ENCODE measurements at places on chromosomes 2 and 18. TPM values are rescaled to one million over a fixed set of nuclear protein-coding genes. Genes with fewer than 3 reads are reported as not detected.

Gene ASXL3
- not detected for total RNA-seq

Gene PTPRN
- total RNA-seq = 0.07 TPM

Gene IL1A
- total RNA-seq = 9.4 TPM

- H3K4me3 ChIP-seq = no peak overlapping the region
- no peak overlapping the region for H3K27ac ChIP-seq
- no peak for DNase-seq
- H3K36me3 ChIP-seq = no peaks in the 10 kb centered on the region
- H3K27me3 ChIP-seq = no peaks in the 10 kb centered on the region
- no peaks in the 10 kb centered on the region for H3K4me1 ChIP-seq
These were observed 56.9 kb upstream of the ZNF397 start for GRCh38 chr18:35183886-35184285.

DNA sequence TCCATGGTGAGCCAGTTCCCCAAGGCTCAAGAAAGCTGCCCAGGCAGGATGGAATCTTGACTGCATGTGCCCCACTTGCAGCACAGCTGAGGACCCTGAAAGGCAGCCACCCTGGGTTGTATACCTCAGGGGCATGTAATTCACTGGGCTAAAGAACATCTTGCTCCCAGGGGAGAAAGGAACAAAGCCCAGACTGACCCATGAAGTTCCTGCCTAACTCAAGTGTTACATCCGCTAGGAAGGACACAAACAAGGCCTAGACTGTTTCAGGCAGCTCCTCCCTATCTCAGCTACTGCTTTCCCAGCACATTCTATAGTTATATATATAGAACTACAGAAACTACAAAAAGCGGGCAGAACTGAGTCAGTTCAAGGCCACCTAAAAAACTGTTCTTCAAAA, 69.0 kb downstream of the RBM43 start:
- H3K4me1 ChIP-seq = peaks cover 6% of the 10 kb centered on the region
- no peak for DNase-seq
- H3K36me3 ChIP-seq = no peaks in the 10 kb centered on the region
- peaks cover 2% of the 10 kb centered on the region for H3K27me3 ChIP-seq
- no peak overlapping the region for H3K4me3 ChIP-seq

GRCh38 chr18:47558110-47558750, 306.8 kb upstream of the SKOR2 start:
- no peak for DNase-seq
- no peak overlapping the region for H3K27ac ChIP-seq
- no peak overlapping the region for H3K4me3 ChIP-seq
- H3K4me1 ChIP-seq = peaks cover 3% of the 10 kb centered on the region
- no peaks in the 10 kb centered on the region for H3K36me3 ChIP-seq

GRCh38 chr2:163646687-163647086, 89.1 kb downstream of the FIGN start:
- no peaks in the 10 kb centered on the region for H3K27me3 ChIP-seq
- H3K4me1 ChIP-seq = no peaks in the 10 kb centered on the region
- no peaks in the 10 kb centered on the region for H3K36me3 ChIP-seq
- no peak for DNase-seq
- no peak overlapping the region for H3K27ac ChIP-seq
- no peak overlapping the region for H3K4me3 ChIP-seq

DNA sequence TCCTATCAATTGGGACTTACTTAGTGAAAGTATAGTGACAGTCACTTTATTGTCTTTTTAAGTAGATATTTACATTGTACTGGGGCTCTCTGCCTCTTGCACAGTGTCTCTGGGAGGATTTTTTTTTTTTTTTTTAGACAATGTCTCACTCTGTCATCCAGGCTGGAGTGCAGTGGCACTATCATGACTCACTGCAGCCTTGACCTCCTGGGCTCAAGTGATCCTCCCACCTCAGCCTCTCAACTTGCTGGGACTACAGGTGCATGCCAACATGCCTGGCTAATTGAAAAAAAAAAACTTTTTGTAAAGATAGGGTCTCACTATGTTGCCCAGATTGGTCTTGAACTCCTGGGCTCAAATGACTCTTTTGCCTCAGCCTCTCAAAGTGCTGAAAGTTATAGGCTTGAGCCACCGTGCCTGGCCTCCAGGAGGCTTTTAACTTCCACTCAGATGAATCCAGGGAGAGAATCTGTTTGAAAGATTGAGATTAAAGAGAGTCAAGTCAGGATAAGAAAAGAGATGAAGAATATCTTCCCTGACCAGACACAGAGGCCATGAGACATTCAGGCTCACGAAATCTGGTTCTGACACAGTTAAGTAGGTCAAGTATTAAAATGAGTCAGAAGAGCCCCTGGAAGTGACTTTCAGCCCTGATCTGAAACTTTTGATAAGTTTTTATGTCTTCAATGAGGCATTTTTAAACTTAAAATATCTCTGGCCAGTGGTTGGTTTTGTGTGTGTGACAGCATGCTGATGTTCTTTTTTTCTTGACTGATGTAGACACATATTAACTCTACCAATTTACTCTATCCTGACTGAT, 18.3 kb downstream of the ARHGEF33 start:
- DNase-seq = no peak
- peaks cover 15% of the 10 kb centered on the region for H3K4me1 ChIP-seq
- no peak overlapping the region for H3K4me3 ChIP-seq
- peaks cover 1% of the 10 kb centered on the region for H3K27me3 ChIP-seq
- no peaks in the 10 kb centered on the region for H3K36me3 ChIP-seq
